ENCODE measurements at places on chromosomes 2 and 18.

- DNase-seq, result no peak
Measured at GRCh38 chr2:223050900-223051504, 988 bp upstream of the KCNE4 start.

DNA sequence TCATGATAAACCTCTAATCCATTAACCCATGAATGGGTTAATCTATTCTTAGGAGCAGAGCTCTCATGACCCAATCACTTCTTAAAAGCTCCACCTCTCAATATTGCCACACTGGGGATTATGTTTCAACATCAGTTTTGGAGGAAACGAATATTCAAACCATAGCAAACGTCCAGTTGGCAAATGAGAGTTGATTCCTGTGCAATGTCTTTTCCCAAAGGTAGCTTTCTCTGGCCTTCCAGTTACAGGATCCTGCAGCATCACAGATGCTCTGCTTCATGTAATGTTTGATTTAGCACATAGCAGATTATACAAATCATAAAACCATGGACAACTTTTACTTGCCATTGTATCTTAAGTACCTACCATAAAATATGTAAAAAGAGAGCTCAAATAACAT is 481.0 kb downstream of the TNS1 start:
- no peak for DNase-seq

- no peak for DNase-seq
Measured at GRCh38 chr2:23734416-23734815, 192.5 kb downstream of the ATAD2B start.

DNA sequence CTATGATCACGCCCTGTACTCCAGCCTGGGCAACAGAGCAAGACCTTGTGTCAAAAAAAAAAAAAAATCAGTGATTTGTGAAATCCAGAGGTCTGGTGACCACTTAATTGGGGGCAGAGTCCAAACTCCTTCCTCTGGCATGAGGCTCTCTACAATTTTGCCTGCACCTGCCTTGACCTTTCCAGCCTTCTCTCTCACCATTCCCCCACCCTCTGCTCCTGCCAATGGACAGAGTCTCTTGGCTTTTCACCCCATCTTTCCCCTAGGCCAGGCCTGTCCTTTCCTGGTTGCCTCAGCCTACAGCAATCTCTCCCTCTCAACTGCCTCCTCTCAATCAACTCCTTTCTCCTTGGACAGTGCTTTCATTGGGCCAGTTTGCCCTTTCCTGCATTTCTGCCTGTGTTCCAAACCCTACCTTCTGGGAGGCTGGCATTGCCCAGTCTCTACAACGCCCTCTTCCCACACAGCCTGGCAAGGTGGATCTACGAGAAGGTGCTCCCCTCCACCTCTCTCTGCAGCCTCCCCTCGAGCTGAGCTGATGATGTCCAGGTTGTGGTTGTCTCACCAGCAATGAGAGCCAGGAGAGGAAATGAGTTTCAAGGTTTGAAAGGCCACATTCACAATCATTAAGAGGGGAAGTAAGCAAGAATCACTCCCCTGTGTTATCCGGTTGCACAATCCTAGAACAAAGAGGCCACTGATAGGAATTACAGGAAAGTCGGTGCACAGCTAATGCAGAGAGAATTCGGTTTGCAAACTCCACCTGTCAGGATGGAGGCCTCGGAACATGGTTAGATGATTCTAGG is 39.5 kb upstream of the NPAS2 start:
- peak; percentile 90 for DNase-seq

- DNase-seq, result peak; percentile 64
Measured at GRCh38 chr2:55511508-55512124, 7.9 kb upstream of the CFAP36 start.

- DNase-seq, result peak; percentile 55
Measured at GRCh38 chr2:46942143-46942526, 26.5 kb upstream of the MCFD2 start.
